Activated T-helper 1 cell treated with anti-CD3 and anti-CD28 coated beads, Interleukin-2, amount 50 U/mL, for 16 hours (primary cell): ENCODE measurements at places on chromosomes 7 and 10.

GRCh38 chr10:74771054-74771453 is 55.3 kb upstream of the KAT6B start:
- no peak for DNase-seq

GRCh38 chr10:107733328-107734130 is 569.0 kb upstream of the SORCS1 start:
- no peak for DNase-seq

- DNase-seq: no peak
These were observed 7.9 kb downstream of the POLR1F start for GRCh38 chr7:19700936-19701335.

GRCh38 chr10:775245-776075 is 86.0 kb upstream of the DIP2C start:
- no peak for DNase-seq

- no peak for DNase-seq
These were observed 172.9 kb downstream of the PRKCQ start for GRCh38 chr10:6407034-6407721.

DNA sequence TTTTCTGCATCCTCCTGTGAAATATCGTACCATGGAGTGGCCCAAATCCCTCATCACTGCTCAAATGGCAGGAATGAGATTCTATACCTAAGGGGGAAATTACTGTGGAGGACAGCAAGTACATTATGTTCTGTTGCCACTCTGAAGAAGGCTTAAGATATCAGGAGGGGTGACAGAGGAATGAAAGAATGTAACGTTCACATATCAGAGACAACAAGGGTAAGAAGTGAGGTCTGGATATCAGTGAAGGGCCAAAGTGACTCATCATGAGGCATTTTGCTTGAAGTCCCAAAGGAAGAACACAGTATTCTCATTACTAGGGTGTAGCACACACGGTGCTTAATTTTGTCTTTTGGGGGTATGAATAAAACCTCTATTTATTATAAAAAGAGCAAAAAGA is 71.5 kb upstream of the SLC13A1 start:
- no peak for DNase-seq

DNA sequence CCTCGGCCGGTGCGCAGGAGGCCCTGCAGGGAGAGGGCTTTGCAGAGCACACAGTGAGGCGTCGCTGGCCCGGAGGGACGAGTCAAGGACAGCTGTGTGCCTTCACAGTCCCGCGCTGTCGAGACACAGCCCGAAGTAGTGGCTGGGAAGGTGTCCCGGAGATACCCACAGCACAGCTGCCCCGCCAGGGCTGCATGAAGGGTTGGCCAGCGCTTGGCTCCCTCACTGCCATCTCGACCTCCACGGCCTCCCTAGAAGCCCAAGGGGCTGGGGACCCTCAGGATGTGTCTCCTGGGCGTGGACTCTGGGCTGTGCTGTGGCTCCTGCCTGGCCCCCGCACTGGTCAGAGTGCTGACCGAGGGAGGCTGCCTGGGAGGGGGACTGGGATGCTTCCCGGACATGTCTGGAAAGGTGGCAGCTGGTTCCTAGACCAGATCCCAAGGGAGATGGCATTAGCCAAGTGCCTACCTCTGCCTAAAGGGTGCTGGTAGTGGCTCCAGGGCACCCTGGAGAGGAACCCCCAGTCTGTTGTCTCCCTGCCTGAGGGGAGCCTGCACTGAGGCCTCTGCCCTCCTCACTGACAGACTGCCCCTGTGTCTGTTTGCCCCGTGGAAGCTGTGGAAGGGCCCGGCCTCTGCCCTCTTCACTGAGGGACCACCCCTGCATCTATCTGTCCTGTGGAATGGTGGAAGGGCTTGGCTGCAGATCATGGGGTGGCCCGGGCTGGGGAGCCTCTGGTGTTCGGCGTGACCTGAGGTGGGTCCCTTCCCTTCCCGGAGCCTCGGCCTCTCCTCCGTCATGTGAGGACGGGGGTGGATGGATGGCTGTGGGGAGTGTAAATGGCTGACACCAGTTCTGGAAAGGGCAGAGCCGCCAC is 5.8 kb downstream of the ELFN1 start:
- no peak for DNase-seq

GRCh38 chr7:38186593-38187314 is 8.7 kb downstream of the STARD3NL start:
- DNase-seq: no peak

GRCh38 chr7:100588438-100588837 is 2.3 kb downstream of the FBXO24 start:
- DNase-seq: no peak

DNA sequence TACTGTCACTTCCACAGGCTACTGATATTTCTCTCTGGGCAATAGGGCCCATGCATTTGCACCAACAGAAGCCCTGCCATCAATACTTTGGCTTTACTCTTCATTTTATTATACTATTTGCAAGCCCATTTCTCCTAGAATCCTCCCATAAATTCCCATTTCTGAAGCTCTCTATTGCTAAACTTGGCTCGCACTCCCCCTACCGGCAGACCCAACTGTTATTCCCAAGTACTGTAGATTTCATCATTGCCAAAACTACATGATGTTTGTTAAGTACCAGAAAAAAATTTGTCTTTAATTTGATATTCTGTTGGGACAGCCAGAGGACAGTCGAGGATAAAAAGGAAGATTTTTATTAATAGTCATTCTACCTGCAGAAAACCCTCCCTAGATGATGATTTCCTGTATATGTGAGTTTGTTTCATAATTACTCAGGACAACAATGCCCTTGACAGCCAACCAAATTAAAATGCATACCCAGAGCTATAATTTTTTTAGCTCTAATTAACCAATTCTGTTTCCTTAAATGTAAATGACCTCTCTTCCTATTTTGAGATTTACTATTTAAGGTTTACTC is 298.6 kb downstream of the REEP3 start:
- DNase-seq: no peak

- no peak for DNase-seq
These were observed 69.0 kb upstream of the ARHGAP21 start for GRCh38 chr10:24792638-24793037.

DNA sequence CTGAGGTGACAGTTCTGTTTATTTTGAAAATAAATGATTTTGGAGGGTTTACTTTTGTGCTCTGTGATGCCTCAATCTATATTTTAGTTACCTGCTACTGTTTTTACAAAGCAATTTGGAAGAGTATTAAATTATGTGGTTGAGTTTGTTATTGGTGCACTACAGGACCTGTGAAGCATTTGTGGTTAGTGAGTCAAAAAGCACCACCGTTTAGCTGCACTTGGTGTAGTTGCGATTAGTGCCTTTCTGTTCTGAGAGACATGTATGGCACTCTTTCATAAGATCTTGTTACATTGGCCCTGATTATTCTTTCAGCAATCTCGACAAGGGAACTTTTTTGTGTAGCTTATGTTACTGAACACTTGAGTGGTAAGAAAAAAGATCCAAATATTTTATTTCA is 132.2 kb downstream of the BBS9 start:
- no peak for DNase-seq

GRCh38 chr7:102396710-102397019 is 502 bp downstream of the PRKRIP1 start:
- no peak for DNase-seq

DNA sequence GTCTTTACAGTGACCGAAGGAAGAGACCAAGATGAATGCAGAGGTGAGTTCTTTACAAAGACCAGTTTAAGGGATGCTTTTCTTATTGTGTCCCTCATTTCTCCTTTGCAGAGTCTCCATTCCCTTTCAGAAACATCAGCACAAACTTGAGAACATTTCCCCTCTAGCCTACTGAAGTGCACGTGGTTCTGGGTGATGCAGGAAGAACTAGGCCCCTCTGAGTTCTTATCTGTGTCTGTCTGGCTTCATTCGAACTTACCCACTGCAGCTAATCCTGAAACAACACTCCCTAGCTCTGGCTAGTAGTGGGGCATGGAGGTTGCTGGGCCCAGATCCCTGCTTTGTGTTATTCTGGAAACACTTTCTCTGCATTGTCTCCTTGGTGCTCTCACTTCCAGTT is 12.6 kb downstream of the BLVRA start:
- no peak for DNase-seq

GRCh38 chr10:17174626-17175025 is 26.8 kb downstream of the TRDMT1 start:
- DNase-seq: no peak

DNA sequence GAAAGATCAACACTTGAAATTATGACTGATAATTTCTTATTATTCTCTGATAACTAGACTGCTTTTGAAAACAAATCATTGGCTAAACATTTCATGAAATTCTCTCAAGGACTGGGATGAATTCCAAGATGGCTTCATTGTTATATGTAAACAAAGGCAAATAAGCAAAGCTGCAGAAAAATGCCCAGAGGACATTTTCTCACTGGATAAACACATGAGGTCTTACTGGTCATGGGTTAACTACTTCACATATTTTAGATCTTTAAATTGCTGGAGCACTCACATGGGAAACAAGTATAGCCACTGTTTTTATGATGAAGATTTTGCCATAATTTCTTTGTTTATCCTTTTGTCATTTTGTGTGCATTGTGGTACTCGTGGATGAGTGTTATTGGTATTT is 239.1 kb downstream of the PHF14 start:
- DNase-seq: no peak

DNA sequence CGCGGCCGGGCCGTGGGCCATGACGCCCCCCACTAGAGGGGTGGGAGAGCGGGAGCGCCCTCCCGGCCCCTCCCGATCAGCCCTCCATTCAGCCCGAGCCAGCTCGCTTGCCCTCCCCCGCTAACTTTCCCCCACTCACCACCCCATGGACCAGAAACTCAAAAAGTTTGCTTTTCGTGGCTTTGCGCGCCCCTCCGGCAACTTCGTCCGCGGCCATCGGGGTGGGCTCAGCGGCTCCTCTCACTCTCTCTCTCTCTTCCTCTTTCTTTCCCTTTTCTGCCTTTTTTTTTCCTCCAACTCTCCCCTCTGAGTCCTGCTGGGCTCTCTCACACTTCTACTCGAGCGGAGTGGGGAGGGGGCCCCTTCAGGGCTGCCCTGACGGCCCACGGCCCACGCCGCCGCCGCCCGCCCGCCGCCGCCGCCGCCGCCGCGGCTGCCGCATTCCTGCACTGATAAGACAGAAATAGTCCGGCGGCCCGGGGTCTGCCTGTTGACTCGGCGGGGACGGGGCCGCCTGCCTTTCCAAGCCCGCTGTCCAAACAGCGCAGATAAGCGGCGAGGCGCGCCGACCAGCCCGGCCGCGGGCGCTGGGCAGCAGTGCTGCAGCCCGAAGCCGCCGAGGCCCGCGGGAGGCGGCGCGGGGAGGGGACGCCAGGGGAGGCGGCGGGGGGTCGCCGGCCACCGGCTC is at the start of gene SMARCD3:
SMARCD3 (minus strand) TSS at position 349 of the 688 bp plus-strand sequence; CDS start at position 217, 132 bp downstream.
- no peak for DNase-seq

GRCh38 chr10:71260622-71261325 is 48.4 kb downstream of the UNC5B start:
- no peak for DNase-seq

GRCh38 chr7:37027557-37028341 is 303.5 kb upstream of the AOAH start:
- no peak for DNase-seq

GRCh38 chr10:99595236-99595635 is 25.0 kb downstream of the SLC25A28 start:
- DNase-seq: no peak

DNA sequence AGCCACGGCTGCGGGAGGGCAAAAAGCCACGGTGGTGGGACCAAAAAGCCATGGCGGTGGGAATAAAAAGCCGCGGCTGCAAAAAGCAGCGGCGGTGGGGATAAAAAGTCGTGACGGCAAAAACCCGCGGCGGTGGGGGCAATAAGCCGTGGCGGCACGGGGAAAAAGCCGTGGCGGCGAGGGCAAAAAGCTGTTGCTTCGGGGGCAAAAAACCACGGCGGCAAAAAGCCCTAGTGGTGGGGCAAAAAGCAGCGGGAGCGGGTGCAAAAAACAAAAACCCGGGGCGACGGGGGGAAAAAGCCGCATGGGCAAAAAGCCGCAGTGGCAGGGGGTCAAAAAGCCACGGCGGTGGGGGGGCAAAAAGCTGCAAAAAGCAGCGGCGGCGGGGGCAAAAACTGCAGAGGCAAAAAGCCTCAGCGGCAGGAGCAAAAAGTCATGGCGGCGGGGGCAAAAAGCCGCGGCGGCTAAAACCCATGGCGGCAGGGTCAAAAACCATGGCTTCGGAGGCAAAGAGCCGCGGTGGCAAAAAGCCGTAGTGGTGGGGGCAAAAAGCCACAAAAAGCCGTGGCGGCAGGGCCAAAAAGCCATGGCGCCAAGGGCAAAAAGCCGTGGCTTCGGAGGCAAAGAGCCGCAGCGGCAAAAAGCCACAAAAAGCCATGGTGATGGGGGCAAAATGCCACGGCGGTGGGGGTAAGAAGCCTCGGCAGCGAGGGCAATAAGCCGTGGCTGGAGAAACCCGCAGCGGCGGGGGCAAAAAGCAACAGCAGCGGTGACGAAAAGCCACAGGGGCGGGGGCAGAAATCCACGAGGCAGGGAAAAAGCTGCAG is 525.8 kb downstream of the ZNF33B start:
- no peak for DNase-seq

GRCh38 chr7:145398758-145399157 is 562.9 kb upstream of the TPK1 start:
- DNase-seq: no peak

GRCh38 chr10:24916365-24916764 is 36.0 kb downstream of the PRTFDC1 start:
- DNase-seq: no peak

DNA sequence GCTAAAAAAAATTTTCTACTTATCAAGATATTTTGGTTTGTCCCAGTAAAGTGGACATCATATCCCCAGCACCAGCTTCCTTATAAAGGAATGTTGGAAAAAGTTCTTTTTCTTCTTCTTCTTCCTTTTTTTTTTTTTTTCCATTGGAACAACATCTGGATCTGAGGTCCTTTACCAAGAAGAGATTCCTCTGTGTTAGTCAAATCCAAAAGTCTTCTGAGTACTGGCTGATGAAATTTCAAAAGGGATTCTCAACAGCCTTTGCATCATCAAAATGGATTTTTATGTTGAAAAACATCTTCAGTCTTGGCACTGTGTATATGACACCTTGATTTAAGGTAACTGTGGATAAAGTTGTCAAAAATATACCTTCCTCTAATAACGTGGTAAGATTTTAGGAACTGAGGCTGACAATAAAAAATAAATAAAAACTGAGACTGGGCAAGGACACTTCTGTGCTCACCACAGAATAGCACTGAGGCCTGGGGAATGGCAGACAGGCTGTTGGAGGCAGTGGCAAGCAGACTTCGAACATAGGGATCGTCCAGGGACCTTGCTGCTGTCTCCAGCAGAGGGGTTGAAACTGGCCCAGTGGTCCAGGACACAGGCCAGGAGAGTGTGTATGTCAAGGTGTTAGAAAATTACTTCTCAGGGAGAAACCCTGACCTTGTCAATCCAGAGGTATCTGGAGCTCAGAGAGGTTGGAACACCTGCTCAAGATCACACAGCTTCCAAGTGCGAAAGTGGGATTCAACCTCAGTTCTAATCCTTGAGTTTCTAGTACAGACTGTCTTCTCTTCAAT is 130.4 kb downstream of the PTPN20 start:
- no peak for DNase-seq
